ENCODE measurements at places on chromosomes 3 and 15.
A peak's percentile ranks its signal among the peaks of the same experiment; 100 is the strongest.

DNA sequence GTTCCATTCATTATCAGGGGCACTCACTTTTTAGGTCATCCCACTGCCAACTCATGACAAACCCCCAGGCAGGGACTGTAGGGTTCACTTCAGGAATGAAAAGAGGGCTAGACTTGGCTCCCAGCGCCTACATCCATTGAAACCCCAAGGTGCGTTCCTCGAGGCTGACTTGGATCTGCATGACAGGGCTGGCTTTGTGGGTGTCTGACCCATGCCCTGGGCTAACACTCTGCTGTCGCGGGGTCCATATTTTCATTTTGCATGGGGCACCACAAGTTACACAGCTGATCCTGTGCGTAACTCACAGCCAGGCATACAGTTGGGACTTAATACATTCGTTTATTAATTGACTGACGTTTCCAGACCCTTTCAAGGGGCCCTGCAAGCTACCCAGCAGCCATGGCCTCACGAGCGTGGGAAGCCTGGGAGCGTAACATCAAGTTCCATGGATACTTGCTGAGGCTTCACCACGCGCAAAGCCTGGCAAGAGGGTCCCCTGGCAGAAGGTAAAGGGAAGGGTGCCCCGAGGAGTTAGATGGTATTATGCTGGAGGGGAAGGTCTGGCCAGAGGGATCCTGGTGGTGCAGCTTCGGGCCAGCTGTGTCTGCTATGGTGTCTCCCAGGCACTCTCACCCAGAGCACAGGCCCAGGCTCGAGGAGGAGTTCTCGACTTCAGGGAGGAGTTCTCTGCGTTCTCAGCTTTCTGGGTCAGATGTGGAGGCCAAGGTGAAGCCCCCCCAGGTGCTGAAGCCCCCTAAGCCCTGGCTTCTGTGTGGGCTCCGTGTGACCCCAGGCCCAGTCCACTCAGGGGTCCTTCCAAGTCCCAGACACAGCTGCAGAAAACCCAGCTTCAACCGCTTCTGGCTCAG lies 85.4 kb downstream of the ADAMTS17 start:
- peak; percentile 0 for DNase-seq

GRCh38 chr15:42608110-42608531 lies 32.7 kb downstream of the STARD9 start:
- peak; percentile 60 for DNase-seq

DNA sequence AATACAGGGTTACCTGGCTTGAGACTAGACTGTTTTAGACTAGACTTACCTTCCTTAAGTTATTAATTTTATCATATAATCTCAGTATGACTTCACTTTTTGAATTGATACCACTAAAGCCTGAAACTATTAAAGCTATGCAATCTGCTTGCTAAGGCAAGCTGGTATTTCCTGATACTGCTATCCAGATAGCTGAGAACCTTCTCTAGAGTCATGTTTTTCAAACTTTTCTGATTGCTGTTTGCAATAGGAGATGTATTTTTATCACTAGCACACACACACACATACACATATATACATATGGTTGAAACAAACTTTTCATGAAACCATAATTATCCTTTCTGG lies 9.3 kb upstream of the MAGI1 start:
- no peak for DNase-seq

DNA sequence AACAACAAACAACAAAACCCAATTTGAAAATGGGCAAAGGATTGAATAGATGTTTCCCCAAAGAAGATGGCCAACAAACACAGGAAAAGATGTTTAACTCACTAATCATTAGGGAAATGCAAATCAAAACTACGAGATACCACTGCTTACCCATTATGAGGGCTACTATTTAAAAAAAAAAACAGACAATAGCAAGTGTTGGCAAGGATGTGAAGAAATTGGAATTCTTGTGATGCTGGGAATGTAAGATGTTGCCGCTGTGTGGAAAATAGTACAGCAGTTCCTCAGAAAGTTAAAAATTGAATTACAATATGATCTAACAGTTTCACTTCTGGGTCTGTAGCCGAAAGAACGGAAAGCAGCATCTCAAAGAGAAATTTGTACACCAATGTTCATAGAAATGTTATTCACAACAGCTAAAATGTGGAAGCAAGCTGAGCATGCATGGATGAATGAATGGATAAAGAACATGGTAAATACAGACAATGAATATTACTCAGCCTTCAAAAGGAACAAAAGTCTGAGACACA lies 121.9 kb downstream of the CHSY1 start:
- DNase-seq: no peak

GRCh38 chr15:40252438-40253166 lies 13.7 kb downstream of the PAK6 start:
- DNase-seq: peak; percentile 37

DNA sequence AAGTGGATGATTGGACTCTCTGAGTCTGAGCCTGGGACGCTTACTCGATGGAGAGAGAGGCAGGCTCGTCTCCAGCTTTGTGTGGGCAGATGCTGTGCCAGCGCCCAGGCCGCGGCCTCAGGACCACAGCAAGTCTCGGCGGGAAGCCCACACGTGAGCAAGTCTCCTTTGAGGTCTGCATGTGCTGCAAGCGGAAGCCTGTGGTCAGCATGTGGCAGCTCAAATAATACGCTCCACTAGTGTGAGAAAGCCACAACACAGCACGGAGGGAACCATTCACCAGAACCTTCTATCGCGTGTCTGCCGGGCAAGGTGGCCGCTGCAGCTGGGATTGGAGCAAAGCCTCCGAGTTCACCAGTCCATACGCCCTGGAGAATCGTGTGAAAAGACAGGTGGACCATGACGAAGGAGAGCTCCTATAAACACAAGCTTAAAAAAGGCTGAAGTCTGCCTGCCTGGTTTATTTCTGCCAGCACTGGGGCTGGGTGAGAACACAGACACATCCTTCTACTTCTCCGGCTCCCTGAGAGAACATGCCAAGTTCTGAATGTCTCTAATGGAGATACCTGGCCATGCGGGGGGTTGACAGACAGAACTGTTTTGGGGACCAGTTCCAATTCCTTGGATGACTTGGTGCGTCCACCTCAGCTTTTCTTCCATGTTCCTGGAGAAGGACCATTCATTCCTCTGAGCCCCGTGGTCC lies 82.0 kb upstream of the LRIG1 start:
- DNase-seq: peak; percentile 52

DNA sequence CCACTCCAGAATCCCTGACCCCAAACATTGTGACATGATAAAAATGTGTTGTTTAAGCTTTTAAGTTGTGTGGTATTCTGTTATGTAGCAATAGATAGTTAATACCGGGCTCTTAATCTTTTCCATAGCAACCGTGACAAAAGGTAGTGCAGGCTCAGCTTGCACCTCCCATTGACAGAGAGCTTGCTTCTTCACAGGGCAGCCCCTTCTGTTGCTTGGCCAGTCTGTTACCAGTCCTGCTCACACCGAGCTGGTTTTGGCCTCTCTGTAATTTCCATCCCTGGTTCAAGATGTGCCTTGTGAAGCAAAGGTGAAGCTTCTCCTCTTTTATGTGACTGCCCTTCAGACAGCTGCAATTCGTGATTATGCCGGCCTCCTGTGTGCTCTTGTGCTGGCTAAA lies 86.9 kb downstream of the CRYGS start:
- no peak for DNase-seq

DNA sequence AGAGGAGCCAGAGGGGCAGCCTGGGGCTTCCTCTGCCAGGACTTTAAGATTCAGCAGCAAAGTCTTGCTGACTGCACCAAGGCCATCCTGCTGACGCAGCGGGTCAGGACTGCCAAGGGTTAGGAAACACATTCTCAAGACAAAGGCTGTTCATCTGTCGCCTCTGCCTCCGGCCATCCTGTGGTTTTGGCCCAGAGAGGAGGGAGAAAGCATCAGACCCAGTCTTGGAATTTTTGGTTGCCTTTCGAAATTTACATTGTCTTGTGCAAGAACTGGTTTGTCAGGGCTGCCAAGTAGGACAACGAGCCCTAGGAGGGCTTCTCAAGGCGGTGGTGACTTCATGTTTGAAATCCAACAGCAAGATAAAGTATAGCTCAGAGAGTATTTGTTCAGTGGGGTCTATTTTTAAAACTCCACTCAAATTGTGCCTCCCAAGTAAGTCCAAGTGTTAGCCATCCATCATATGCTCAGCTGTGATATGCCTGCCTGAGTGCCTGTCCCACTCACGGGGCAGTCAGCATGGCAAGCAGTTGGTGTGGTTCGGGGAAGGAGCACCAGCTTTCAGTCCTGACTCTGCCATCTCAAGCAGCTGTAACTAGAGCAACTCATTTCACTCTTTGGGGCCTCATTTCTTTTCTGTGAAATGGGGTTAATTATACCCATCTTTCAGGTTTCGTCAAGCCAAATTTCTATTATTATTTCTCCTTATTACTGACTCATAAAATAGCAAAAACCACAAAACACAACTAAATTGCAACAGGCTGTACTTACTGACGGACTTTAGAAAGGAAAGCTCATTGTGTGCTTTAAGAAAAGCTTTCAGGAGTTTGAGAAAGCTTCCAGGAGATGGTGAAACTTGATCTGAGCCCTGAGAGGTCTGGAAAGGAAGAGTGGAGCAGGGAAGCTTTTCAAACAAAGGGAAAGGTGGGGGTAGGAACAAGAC lies 42.4 kb upstream of the RHO start:
- no peak for DNase-seq

DNA sequence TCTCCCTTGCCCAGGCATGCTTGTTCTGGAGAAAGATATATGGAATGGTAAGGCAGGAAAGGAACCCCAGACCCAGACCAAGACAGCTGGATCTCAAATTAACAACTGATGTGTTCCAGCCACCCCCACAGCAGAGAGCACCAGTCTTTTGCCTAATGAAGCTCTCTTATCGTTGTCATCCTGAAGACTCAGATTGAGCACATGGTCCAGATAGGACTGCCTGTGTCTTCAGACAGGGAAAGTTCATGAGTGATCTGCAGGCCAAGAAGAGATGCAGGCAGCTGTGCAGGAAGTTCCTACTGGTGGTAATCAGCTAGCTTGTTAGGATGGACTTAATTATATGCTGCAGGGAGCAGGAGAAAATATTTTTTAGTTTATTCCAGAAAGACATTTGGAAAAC lies 53.3 kb downstream of the PPP2R3A start:
- no peak for DNase-seq

GRCh38 chr3:52084954-52085680 lies 28.7 kb upstream of the DUSP7 start:
- no peak for DNase-seq

DNA sequence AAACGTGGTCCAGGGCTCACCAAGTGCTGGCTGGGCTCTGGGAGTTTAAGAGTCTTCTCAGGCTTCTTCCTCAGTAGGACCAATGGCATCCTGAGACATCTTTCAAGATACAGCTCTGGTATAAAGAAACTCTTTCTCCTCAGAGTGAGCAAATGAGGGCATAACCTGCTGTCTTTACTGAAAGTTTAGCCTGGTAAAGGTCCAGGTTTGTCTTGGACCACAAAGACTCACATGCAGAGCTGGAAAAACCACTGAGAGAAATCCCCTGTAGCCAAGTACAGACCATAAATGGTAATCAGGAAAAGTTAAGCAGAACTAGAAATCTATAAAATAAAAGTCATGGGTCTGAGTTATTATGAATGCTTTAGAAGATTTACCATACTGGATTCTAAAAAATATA lies 23.1 kb downstream of the CD47 start:
- DNase-seq: no peak

DNA sequence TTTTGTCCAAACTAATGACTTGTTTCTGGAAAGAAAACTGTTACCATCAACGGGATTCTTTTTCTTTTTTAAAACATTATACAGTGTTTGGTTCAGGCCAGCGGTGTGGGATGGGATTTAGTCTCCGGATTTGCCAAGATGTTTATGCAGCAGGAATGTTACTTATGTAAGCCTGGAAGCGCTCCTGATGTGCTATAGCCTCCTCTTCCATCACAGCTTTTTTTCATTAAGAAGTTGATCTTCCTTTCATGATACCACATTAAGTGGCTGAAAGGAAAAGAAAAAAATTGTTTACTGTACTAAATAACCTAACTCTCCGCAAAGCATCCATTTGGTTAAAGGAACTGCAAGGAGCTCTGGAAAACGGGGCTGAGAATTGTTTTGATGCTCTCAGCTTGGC lies 120.5 kb upstream of the ALDH1A3 start:
- no peak for DNase-seq

DNA sequence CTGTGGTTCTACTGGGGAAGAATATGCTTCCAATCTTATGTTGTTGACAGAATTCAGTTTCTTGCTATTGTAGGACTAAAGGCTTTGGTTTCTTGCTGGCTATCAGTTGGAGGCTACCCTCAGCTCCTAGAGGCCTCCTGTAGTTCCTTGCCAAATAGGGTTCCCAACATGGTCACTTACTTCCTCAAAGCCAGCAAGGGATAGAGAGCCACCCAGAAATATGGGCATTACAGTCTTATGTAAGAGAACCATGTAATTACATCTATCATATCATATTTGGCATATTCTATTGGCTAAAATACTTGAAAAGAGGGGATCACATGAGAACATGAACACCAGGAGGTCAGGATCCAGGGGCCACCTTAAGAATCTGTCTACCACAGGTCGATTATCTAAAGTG lies 6.2 kb upstream of the COX17 start:
- DNase-seq: no peak

GRCh38 chr15:60592371-60593169 lies 113.6 kb upstream of the ICE2 start:
- peak; percentile 88 for DNase-seq

GRCh38 chr3:18883571-18883970 lies 264.7 kb upstream of the KCNH8 start:
- DNase-seq: no peak

DNA sequence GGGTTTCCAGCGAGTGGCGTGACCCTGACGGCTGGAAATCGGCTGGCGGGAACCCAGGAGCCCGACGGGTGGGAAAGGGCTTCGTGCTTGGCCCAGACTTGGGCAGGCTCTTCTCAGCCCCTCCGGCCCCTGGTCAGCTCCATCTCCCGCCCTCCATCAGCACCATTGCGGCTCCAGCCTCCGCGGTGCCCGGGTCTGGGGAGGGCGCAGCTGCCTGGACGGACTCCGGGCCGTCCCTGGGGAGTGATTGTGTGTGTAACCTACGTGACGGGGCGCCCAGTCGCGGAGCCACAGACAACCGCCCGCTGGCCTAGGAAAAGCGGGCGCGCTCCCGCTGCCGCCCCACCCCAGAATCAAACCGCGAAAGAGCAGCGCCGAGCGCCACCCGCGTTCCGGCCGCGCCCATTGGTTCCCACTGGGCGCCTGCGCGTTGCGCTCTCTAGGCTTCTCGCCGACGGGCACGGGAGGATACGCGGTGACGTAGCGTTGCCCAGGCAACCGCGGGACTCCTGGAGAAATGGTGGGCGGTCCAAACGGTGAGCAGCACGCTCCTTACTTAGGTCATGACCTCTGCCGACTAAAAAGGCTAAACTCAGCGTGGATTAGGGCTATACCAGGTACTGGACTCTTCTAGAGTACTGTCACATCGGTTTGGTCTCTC lies at the start of gene CFAP20DC:
TSS of gene CFAP20DC (minus strand) at position 355 of the 661 bp plus-strand sequence. CDS start 394 bp downstream, outside the sequence.
- DNase-seq: peak; percentile 92

GRCh38 chr15:68586274-68586961 lies 7.6 kb downstream of the CORO2B start:
- no peak for DNase-seq

DNA sequence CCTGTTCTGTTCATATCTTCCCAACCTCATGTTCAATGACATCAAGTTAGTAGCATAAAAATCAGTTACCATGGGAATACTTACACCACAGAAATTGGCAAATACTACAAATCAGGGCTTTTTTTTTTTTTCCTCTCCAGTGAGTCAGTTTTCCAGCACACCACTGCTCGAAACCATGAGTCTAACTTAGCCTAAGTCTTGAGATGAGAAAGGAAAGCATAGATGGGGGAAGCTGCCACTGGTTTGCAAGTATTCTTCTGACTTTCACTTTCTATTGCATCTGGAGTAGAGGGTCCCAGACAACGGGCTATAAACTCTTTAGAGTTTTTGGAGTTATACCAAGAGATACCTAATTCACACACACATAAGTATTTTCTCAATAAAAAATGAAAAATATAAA lies 416.1 kb upstream of the LMCD1 start:
- no peak for DNase-seq
